Neuronal stem cell (in vitro differentiated cells): ENCODE measurements at places on chromosomes 2 and 18.

- H3K27me3 ChIP-seq, result no peaks in the 10 kb centered on the region
- peaks cover 16% of the 10 kb centered on the region for H3K4me1 ChIP-seq
- H3K36me3 ChIP-seq, result no peaks in the 10 kb centered on the region
Observed at GRCh38 chr2:223084873-223085272, 32.9 kb downstream of the KCNE4 start.

DNA sequence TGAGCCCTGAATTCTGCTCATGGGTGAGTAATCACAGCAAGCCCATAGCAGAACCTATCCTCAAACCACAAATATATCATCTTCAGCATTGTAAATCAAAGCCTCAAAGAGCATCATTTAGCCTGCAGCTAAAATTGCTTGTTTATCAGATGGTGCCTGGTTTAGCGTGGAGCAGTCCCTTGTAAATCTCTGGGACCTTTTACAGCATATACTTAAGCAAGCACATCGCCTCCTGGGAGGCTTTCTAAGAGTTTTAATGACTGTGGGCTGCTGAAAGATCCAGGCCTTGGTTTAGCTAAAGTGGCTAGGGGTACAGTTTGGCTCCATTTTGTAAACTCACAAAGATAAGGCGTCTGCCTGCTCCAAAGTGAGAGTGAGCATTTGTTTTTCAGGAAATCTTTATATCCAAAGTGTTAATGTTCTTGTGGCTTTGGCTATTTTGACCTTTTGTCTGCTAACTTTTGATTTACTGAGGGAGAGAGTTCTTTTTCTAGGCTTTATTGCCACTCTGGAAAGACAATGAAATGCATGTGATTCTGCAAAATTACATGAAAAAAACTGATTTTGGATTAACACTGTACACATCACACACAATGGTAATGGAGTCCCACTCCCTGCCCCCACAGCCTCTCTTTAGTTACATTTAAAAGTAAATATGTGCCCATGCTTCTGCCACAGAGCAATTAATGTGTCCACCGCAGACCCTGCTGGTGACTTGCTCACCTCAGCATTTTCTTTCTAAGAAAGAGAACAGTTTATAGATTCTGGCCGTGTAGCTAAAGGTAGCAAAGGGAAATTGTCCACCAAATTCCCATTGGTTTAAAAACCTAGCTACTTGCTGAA is 194.8 kb downstream of the LNPK start:
- no peaks in the 10 kb centered on the region for H3K36me3 ChIP-seq
- H3K27me3 ChIP-seq, result no peaks in the 10 kb centered on the region
- H3K27ac ChIP-seq, result no peak overlapping the region

DNA sequence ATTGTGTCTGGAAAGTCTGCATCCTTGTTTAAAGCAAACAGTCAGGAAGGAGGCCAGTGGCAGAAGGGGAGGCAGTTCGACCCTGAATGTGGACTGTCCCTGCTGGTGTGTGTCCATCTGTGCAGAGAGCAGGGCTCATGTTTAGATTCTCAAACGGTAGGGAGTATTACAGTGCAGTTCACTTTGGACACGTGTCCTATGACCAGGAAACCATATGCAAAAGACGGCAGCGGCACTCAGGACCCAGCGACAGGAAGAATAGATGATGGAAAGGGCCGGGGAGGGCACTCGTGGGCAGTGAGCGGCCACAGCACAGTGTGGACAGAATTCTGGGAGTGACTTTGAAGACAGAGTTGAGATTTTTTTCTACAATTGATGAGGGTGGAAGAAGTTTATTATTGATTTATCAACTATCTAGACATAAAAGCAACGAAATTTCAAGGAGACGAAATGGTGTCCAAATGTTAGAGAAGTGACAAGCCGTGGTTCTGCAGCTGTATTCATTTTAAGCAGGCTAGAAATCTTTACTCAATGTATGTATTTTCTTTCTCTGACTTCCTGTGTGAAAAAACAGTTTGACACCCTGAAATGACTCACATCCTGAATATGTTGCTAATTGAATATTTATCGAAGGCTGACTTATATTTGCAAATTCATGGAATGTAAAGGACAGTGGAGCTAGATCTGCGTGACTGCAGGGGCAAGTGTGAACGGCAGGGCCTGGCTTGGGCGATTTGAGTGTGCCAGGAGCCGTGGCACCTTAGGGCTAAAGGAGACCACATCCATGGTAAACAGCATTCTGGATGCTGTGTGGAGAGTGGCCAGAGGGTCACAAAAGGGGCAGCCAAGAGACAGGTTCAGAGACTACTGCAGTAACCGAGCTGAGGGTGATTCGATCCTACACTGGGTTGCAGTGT is 214.2 kb downstream of the PTGR3 start:
- DNase-seq, result no peak
- no peak overlapping the region for H3K27ac ChIP-seq
- no peaks in the 10 kb centered on the region for H3K27me3 ChIP-seq
- no peaks in the 10 kb centered on the region for H3K36me3 ChIP-seq
- H3K4me1 ChIP-seq, result peaks cover 5% of the 10 kb centered on the region
- H3K4me3 ChIP-seq, result no peak overlapping the region

- H3K4me3 ChIP-seq, result no peak overlapping the region
- peaks cover 3% of the 10 kb centered on the region for H3K4me1 ChIP-seq
- no peak for DNase-seq
- H3K27ac ChIP-seq, result no peak overlapping the region
Observed at GRCh38 chr18:28013066-28013465, 163.9 kb downstream of the CDH2 start.

DNA sequence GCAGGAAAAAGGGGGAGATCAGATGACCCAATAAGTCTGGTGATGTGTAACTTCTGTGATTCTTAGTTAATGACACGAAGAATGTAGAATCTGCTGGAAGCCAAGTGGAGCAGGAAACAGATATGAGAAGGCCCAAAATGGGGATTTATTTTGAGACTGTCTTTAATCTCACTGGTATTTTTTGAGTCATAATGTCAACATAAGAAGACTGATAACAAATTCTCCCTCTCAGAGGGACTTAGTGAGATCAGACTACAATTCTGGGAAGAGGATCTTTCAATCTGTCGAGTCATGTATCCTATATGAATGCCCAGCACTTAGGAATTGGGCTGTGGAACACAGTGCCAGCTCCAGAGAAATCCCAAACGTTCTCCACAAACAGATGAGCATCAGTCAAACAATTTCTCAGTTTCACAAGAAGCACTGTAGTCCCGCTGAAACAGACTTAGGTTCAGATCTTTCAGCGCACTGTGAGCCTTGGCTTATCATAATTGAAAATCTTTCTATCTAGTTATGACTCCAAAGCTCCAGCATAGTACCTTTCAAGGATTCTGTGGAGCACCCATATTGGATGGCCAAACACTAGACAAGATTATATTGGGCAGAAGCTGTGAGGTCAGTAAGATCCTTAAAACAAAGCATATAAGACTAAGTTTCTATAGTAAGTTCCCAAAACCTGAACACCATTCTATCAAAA is 738.2 kb downstream of the LRP1B start:
- H3K4me1 ChIP-seq, result no peaks in the 10 kb centered on the region
- H3K4me3 ChIP-seq, result no peak overlapping the region
- H3K27ac ChIP-seq, result no peak overlapping the region
- no peaks in the 10 kb centered on the region for H3K36me3 ChIP-seq

- DNase-seq, result no peak
- no peak overlapping the region for H3K4me3 ChIP-seq
- no peaks in the 10 kb centered on the region for H3K27me3 ChIP-seq
- H3K4me1 ChIP-seq, result no peaks in the 10 kb centered on the region
- H3K27ac ChIP-seq, result no peak overlapping the region
- no peaks in the 10 kb centered on the region for H3K36me3 ChIP-seq
Observed at GRCh38 chr2:150081775-150082481, 405.5 kb downstream of the RND3 start.

DNA sequence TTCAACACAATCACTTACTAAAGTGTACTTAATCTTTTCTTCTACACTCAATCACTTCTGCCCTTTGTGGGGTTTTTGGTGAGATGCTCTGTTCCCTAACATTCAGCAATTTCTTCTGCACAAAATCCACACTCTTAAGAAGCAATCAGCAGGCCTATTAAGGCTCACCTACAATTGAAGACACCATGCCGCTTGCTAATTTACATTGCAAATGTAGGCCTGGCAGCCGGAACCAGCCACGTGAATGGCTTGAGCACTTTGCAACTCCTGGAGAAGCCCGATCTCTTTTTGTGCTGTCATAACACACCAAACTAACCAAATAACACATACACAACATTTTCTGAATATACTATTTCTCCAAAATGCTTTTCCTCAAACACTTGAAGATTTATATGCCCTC is 66.3 kb downstream of the NYAP2 start:
- no peak overlapping the region for H3K27ac ChIP-seq
- H3K27me3 ChIP-seq, result no peaks in the 10 kb centered on the region
- no peak overlapping the region for H3K4me3 ChIP-seq
- H3K36me3 ChIP-seq, result no peaks in the 10 kb centered on the region
- H3K4me1 ChIP-seq, result no peaks in the 10 kb centered on the region

DNA sequence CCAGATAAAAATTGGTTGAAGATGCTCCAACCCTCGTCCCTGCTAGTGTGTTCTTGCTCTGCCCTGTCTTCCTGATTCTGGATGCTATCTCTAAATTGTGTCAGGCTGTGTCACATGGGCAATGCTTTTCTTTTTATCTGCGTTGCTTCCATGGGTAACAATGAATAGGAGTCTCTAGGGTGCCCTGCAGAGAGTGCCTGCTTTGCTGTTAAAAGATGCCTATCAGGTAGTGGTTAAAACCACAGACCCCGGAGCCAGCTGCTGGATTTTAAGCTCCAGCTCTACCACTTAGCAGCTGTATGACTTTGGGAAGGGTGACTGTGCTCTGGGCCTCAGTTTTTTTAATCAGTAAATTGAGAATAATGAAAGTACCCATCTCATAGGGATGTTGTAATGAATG is 340.3 kb downstream of the PLCL1 start:
- no peak for DNase-seq
- no peak overlapping the region for H3K27ac ChIP-seq

GRCh38 chr2:208306291-208306690 is 40.2 kb downstream of the PIKFYVE start:
- no peak overlapping the region for H3K27ac ChIP-seq
- no peaks in the 10 kb centered on the region for H3K27me3 ChIP-seq
- H3K4me3 ChIP-seq, result no peak overlapping the region

GRCh38 chr2:525021-525420 is 152.2 kb downstream of the TMEM18 start:
- H3K4me1 ChIP-seq, result peaks cover 10% of the 10 kb centered on the region
- DNase-seq, result no peak
- no peak overlapping the region for H3K4me3 ChIP-seq
- H3K27me3 ChIP-seq, result peaks cover 10% of the 10 kb centered on the region
- no peaks in the 10 kb centered on the region for H3K36me3 ChIP-seq
- no peak overlapping the region for H3K27ac ChIP-seq

- H3K27ac ChIP-seq, result no peak overlapping the region
- DNase-seq, result no peak
- no peaks in the 10 kb centered on the region for H3K27me3 ChIP-seq
- peaks cover 2% of the 10 kb centered on the region for H3K4me1 ChIP-seq
- H3K4me3 ChIP-seq, result no peak overlapping the region
Observed at GRCh38 chr2:31382452-31383120, 32.0 kb downstream of the XDH start.

DNA sequence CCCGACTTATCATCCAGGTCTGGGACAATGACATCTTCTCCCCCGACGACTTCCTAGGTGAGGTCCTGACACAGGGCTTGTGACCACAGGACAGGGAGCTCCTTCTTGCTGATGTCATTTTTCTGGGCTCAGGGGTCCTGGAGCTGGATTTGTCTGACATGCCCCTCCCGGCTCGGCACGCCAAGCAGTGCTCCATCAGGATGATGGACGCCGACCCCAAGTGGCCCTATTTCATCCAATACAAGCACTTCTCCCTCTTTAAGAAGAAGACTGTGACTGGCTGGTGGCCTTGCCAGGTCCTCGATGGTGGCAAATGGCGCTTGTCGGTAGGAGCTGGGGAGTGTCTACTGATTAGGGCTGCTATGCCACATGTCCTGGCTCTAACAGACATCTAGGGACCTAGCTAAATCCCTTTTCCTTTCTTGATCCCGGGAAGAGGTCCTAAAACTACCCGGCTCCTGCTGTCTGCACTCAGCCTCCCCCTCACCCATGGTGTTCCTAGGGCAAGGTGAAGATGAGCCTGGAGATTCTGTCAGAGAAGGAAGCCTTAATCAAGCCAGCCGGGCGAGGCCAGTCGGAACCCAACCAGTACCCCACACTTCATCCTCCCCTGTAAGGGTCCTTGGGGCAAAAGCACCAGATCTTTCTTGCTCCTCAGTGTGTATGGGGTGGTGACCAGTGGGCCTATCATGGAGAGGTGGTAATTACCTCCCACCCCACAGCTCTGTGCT is 36.7 kb downstream of the LMAN2L start:
- no peaks in the 10 kb centered on the region for H3K4me1 ChIP-seq
- H3K27me3 ChIP-seq, result no peaks in the 10 kb centered on the region
- H3K36me3 ChIP-seq, result peaks cover 62% of the 10 kb centered on the region
- H3K27ac ChIP-seq, result no peak overlapping the region
- H3K4me3 ChIP-seq, result no peak overlapping the region
- DNase-seq, result no peak

- peaks cover 12% of the 10 kb centered on the region for H3K27me3 ChIP-seq
- peaks cover 5% of the 10 kb centered on the region for H3K4me1 ChIP-seq
- H3K27ac ChIP-seq, result no peak overlapping the region
- DNase-seq, result no peak
- H3K4me3 ChIP-seq, result no peak overlapping the region
Observed at GRCh38 chr2:121232626-121233265, 52.3 kb downstream of the TFCP2L1 start.

DNA sequence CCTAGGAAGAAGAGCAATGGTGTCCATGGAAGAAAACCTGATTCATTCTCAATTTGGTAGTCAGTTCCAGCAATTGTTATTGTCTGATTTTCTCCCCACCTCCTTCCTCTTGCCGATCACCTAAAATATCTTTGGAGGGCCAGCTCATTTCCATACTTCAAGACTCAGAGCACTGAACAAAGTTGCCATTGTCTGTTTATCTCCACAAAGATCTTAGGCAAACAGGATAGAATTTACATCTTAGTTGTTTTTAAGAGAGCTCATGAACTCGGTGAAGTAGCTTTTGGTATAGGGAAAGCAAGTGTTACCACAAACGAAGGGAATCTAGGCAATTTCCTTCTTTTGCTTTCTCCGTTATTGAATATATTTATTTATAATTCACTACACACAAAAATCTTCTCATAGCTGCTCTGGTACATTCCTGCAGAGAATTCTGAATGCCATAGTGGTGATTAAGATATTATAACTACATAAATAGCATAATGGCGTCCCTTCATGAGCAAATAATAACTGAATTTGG is 41.5 kb upstream of the CHST9 start:
- H3K4me1 ChIP-seq, result no peaks in the 10 kb centered on the region
- no peak overlapping the region for H3K4me3 ChIP-seq
- no peaks in the 10 kb centered on the region for H3K27me3 ChIP-seq
- no peak for DNase-seq
- H3K36me3 ChIP-seq, result no peaks in the 10 kb centered on the region

DNA sequence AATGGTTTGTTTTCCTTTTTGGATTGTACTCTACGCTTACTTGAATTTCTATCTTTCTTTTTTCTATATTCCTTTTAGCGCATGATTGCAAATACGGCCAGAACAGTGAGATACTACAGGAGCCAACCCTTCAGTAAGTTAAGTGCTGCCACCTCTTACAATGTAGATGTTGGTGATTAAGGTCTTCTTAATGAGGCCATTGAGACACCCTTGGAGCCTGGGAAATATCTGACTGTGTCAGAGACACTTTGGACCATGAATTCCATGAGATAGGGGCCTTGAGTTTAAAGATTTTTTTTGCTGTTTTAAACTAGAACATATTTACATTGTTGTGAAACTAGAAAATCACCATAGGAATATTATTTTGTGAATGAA is 27.1 kb upstream of the MAP3K20 start:
- no peak overlapping the region for H3K27ac ChIP-seq
- H3K4me1 ChIP-seq, result no peaks in the 10 kb centered on the region
- no peaks in the 10 kb centered on the region for H3K36me3 ChIP-seq
- no peak for DNase-seq
- no peak overlapping the region for H3K4me3 ChIP-seq

GRCh38 chr2:205347899-205348298 is 334.4 kb upstream of the NRP2 start:
- DNase-seq, result no peak
- H3K27me3 ChIP-seq, result no peaks in the 10 kb centered on the region
- H3K4me3 ChIP-seq, result no peak overlapping the region
- H3K27ac ChIP-seq, result no peak overlapping the region
